ENCODE measurements at places on chromosomes 5 and 9.

GRCh38 chr5:83789371-83789770, 68.7 kb upstream of the HAPLN1 start:
- no peak overlapping the region for H3K27ac ChIP-seq
- no peaks in the 10 kb centered on the region for H3K27me3 ChIP-seq
- DNase-seq: no peak
- H3K36me3 ChIP-seq: no peaks in the 10 kb centered on the region
- no peak overlapping the region for H3K4me3 ChIP-seq

- no peak overlapping the region for H3K4me3 ChIP-seq
- no peaks in the 10 kb centered on the region for H3K27me3 ChIP-seq
These were observed 205.6 kb downstream of the DENND1A start for GRCh38 chr9:123724211-123724796.

DNA sequence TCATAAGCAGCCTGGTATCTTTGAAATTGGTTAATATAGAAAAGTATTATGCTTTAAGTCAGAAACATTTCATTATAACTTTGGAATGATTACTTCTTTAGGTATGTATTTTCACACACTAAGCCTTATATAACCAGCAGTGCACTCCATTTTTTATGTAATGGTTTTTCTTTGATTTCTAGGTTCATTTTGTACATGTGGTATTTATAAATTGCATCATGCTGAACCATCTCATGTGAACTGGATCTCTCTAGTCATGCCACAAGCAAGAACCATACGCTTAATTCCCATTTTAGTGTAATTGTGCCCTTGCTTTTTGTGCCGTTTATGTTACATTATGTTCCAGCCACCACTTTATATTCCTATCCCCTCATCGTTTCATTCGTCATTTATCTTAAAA, 38.6 kb upstream of the SRP19 start:
- no peak for DNase-seq
- H3K27ac ChIP-seq: no peak overlapping the region
- no peak overlapping the region for H3K4me3 ChIP-seq
- no peaks in the 10 kb centered on the region for H3K4me1 ChIP-seq

- no peak overlapping the region for H3K27ac ChIP-seq
- H3K4me3 ChIP-seq: no peak overlapping the region
- H3K27me3 ChIP-seq: peaks cover 9% of the 10 kb centered on the region
- no peaks in the 10 kb centered on the region for H3K36me3 ChIP-seq
These were observed 43.3 kb downstream of the MCTP1 start for GRCh38 chr5:95241635-95242034.

DNA sequence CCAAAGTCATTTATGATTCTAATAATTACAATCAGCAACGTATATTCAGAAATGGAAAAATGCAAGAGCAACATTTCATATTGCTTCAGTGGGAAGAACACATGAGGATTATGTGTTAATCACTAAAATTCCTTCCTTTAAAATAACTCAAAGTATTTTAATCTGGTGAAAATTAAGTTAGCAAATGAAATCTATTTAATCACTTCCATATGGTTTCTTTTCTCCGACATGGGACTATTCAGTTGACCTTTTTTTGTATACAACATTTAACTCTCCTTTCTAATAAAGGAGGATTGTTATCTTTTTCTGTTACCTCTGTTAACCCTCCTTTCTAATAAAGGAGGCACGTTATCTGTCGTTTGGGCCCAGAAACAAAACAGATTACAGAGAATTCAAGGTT, 59.9 kb downstream of the HOMER1 start:
- no peak for DNase-seq
- peaks cover 8% of the 10 kb centered on the region for H3K4me1 ChIP-seq
- H3K27ac ChIP-seq: no peak overlapping the region
- H3K36me3 ChIP-seq: peaks cover 14% of the 10 kb centered on the region
- no peak overlapping the region for H3K4me3 ChIP-seq
- H3K27me3 ChIP-seq: no peaks in the 10 kb centered on the region

DNA sequence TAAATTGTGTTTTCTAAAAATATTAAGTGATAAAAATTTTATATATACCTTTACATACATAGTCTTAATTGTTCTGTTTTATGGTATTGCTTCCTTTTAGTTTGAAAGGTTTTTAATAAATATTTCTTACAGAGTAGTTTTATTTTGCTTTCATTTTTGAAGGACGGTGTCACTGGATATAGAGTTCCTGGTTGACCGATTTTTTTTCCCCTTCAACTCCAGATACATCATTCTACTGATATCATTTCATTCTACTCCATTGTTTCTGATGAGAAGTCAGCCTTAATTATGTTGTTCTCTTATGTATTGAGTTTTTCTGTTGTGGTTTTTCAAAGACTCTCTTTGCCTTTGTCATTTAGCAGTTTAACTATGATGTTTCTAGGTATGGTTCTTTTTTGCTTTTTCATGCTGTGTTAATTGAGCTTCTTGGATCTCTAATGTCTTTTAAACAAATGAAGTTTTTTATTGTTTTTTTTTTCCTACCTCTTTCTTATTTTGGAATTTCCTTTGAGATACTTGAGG, 30.4 kb downstream of the MTREX start:
- peak overlapping the region; percentile 89 for H3K27ac ChIP-seq
- H3K36me3 ChIP-seq: peaks cover 77% of the 10 kb centered on the region
- H3K4me3 ChIP-seq: peak overlapping the region; percentile 43
- no peak for DNase-seq
- peaks cover 36% of the 10 kb centered on the region for H3K4me1 ChIP-seq

GRCh38 chr5:107436201-107436600, 234.5 kb downstream of the EFNA5 start:
- no peaks in the 10 kb centered on the region for H3K4me1 ChIP-seq
- no peak overlapping the region for H3K4me3 ChIP-seq
- no peaks in the 10 kb centered on the region for H3K27me3 ChIP-seq
- no peak for DNase-seq

- no peak overlapping the region for H3K27ac ChIP-seq
- no peaks in the 10 kb centered on the region for H3K4me1 ChIP-seq
- no peak for DNase-seq
- H3K27me3 ChIP-seq: peaks cover 10% of the 10 kb centered on the region
- no peaks in the 10 kb centered on the region for H3K36me3 ChIP-seq
- no peak overlapping the region for H3K4me3 ChIP-seq
These were observed 120.1 kb upstream of the ACO1 start for GRCh38 chr9:32264170-32264864.

DNA sequence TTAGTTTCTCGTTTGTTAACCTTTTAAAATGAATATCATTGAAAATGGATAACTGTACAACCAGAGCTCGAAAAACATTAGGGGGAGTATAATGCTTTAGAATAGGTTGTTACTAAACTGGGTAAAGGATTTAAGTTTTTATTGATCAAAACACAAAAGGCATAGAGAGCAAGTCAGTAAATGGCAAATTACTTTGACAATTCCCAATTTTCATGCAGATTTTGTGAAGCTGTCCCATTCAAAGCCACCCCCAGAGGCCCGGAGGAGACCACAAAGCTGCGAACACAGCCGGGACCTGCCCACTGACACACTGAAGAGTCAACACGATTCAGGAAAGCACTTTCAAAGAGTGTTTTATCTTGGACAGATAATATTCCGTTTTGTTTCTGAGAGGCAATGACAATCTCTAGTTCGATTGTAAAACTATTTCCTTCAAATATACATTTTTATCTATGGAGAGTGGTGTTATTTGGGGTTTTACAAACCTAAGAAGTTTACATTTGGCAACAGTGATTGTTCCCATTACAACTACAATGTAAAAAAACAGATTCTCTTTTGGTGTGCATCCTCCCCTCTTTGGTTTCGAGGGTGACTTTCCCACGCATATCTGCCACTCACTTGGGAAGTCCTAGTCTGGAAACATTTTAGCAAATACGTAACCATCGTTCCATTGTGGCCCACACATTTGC, 182.6 kb upstream of the TBCA start:
- no peaks in the 10 kb centered on the region for H3K36me3 ChIP-seq
- no peak overlapping the region for H3K27ac ChIP-seq
- DNase-seq: no peak

DNA sequence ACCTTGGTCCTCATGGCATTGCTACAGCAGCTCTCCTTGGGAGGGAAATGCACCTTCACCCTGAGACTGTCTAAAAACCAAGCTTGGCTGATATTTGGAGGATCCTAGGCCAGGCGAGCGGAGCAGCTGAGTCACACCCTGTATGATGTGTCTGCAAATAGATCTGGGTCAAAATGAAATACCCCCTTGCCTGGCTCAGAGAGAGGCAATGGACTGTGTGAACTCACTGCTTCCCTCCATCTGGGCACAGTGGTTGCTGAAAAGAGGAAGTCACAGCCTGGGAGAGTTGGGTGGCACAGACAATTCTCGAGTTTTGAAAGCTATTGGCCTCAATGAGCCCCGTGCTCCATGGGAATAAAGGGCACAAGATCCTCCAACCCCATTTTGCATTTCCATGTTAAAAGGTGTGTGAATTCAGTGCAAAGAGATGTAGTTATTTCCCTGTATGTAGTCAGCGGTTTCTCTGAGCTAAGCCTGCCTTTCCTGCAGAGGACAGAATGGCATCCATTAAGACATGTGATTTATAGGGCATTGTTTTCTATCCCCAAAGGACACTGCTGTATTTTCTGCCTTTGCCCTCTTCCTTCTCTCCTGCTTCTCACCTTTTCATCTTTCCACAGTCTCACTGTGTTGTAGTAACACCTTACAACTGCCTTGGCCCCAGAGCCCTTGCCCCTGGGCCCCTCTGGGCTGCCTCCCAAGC, 177.2 kb downstream of the GADD45G start:
- DNase-seq: no peak
- no peak overlapping the region for H3K4me3 ChIP-seq
- no peak overlapping the region for H3K27ac ChIP-seq
- H3K27me3 ChIP-seq: no peaks in the 10 kb centered on the region

DNA sequence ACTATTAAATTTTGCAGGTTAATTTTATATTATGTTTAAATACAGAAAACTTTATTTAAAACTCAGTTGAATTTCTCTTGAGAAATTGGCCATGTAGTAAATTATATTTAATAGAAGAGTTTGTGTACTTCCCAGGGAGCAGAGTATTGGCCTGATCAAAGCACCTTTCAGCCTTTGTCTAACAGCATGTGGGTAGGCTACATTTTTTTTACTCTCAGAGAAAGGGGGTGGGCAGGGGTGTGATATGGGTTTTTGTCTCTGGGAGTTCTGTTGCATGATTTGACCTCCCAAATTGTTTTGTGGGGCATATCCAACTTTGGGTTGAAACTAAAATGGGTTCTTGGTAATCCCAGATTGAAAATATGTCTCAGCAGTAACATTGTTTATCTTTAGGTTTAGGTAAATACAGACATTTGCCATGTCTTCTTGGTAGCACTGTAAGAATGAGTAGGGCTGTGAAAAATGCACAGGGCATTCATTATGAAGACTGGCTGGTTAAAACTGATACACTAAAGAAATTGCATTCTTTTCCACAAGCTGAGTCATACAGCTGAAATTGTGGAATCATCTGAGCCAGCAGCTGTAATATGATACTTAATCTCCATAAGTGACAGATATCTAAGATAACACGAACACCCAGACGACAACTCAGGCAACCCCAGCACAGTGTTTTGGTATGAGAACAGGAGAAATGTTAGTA, 75.4 kb upstream of the CDKN2B start:
- no peak overlapping the region for H3K27ac ChIP-seq
- DNase-seq: no peak
- H3K36me3 ChIP-seq: no peaks in the 10 kb centered on the region
- H3K4me1 ChIP-seq: peaks cover 19% of the 10 kb centered on the region
- H3K4me3 ChIP-seq: no peak overlapping the region
- peaks cover 62% of the 10 kb centered on the region for H3K27me3 ChIP-seq

GRCh38 chr5:13331585-13331984, 612.9 kb downstream of the DNAH5 start:
- no peak overlapping the region for H3K4me3 ChIP-seq
- no peak overlapping the region for H3K27ac ChIP-seq
- no peaks in the 10 kb centered on the region for H3K27me3 ChIP-seq
- H3K36me3 ChIP-seq: no peaks in the 10 kb centered on the region
- no peaks in the 10 kb centered on the region for H3K4me1 ChIP-seq

DNA sequence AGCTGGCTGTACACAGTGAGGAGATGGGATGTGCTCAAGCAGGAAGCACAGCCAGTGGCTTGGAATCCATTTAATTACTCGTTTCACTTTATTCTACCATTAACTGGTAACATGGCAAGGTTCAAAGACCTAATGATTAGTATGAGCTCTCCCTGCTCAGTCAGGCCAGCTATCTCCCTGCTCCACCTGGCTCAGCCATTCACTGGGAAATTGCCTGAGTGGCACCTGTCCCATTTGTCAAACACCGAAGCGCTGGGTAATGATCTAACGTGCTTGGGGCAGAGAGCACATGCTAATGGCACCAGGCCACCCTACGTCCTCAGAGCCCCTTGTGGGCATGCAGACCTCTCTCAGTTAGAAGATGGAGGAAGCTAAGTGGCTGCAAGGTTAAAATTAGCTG, 162.2 kb downstream of the TTLL11 start:
- H3K4me1 ChIP-seq: no peaks in the 10 kb centered on the region
- H3K4me3 ChIP-seq: no peak overlapping the region
- H3K27ac ChIP-seq: no peak overlapping the region
- H3K36me3 ChIP-seq: no peaks in the 10 kb centered on the region
- no peaks in the 10 kb centered on the region for H3K27me3 ChIP-seq

- DNase-seq: no peak
- peaks cover 10% of the 10 kb centered on the region for H3K4me1 ChIP-seq
- H3K27ac ChIP-seq: no peak overlapping the region
- peaks cover 73% of the 10 kb centered on the region for H3K27me3 ChIP-seq
- H3K36me3 ChIP-seq: no peaks in the 10 kb centered on the region
These were observed 1.4 kb upstream of the DAB2 start for GRCh38 chr5:39426051-39426745.

GRCh38 chr9:84138541-84138940, 157.9 kb downstream of the RMI1 start:
- no peak overlapping the region for H3K4me3 ChIP-seq
- no peaks in the 10 kb centered on the region for H3K36me3 ChIP-seq
- peaks cover 11% of the 10 kb centered on the region for H3K4me1 ChIP-seq
- no peak overlapping the region for H3K27ac ChIP-seq
- H3K27me3 ChIP-seq: peaks cover 54% of the 10 kb centered on the region

DNA sequence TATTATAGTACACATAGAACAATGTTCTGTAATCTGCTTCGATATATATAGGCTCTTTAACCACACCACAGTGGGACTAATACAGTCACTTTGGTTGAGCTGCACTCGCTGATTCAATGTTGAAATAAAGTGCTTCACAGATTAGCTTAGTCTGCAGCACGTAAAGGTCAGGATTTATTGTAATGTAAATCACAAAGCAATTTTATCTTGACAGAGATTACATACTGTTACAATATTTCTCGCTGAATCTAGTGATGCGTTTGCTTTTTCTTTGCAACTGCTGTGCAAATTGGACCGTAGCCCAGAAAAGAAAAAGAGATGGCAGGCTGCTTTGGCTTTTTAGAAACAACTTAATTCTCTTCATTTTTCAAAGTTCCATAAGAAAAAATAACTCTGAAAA, 52.9 kb downstream of the CETN3 start:
- no peaks in the 10 kb centered on the region for H3K4me1 ChIP-seq
- DNase-seq: no peak
- peaks cover 8% of the 10 kb centered on the region for H3K27me3 ChIP-seq

- H3K4me1 ChIP-seq: no peaks in the 10 kb centered on the region
- DNase-seq: no peak
- no peak overlapping the region for H3K4me3 ChIP-seq
- no peaks in the 10 kb centered on the region for H3K27me3 ChIP-seq
These were observed 572.5 kb upstream of the RGMB start for GRCh38 chr5:98200726-98201541.

Data from activated T-cell treated with anti-CD3 and anti-CD28 coated beads, Interleukin-2, amount 50 U/mL, for 24 hours (primary cell).